Aorta (tissue), 5 donors: ENCODE measurements at places on chromosomes 1 and 21.
A peak's percentile ranks its signal among the peaks of the same experiment; 100 is the strongest.

DNA sequence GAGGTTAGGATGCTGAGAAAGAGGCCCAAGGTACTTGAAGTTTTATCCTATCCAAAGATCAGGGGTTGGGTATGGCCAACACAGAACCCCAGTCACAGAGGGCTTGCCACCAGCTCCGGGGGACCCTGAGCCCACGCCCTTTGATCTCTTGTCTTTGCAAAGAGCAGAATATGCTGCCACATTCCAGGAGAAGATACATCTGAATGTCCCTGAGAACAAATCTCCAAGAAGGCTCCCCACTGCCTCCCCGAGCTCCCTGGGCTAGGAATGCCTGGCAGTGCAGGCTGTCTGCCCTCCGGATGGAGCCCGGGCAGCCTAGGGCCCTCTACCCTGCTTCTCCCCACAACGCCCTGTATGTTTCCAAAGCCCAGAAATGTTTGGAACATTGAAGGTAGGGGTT lies 49.2 kb downstream of the AJAP1 start:
- DNase-seq, result no peak
- H3K4me1 ChIP-seq, result no peaks in the 10 kb centered on the region
- H3K27ac ChIP-seq, result no peak overlapping the region

DNA sequence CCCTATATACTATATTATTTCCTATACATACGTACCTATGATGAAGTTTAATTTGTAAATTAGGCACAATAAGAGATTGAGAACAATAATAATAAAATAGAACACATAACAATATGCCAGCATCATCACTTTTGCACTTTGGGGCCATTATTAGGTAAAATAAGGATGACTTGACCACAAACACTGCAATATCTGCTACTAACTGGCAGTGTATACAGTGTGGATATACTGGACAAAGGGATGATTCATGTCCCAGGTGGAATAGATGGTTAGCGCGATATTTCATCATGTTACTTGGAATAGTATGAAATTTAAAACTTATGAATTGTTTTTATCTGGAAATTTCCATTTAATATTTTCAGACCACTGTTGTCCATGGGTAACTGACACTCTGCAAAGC lies 35.4 kb upstream of the TXLNA start:
- H3K27me3 ChIP-seq, result no peaks in the 10 kb centered on the region
- no peak for DNase-seq
- no peak overlapping the region for H3K27ac ChIP-seq
- peaks cover 3% of the 10 kb centered on the region for H3K4me1 ChIP-seq
- no peaks in the 10 kb centered on the region for H3K36me3 ChIP-seq

GRCh38 chr1:100941580-100942216 lies 45.8 kb downstream of the SLC30A7 start:
- no peaks in the 10 kb centered on the region for H3K27me3 ChIP-seq
- H3K4me1 ChIP-seq, result no peaks in the 10 kb centered on the region
- no peak overlapping the region for H3K4me3 ChIP-seq
- DNase-seq, result no peak

DNA sequence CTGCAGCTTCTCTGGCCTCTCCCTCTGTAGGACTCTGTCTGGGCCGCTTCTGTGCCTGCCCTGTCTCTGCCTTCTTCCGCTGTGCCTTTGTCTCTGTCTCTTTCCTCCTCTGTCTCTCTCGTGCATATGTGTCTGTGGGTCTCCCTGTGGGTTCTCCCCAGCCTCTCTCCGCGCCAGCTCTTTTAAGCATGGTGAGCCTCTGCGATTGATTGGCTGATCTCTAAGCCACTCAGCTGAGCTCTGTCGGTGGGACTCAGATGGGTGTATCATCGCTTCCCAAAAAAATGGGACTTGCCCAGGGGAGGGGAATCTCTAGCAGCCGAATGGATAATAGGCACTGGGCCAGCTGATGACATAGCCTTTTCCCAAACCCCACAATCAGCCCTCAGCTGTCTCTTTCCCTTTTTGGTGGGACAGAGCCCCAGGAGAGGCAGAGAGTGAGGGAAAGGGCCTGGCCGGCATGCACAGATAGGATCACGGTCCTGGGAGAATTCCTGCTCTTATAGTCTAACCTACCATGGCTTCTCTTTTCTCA lies at the start of gene ADAMTS4:
TSS of gene ADAMTS4 (minus strand) at position 158 of the 535 bp plus-strand sequence. CDS start 427 bp downstream, outside the sequence.
- no peak within 1 kb of the TSS for H3K4me3 ChIP-seq
- no peak within 1 kb of the TSS for H3K27ac ChIP-seq
- H3K27me3 ChIP-seq, result no peaks in the 10 kb centered on the region

- peak overlapping the region; percentile 48 for H3K27ac ChIP-seq
- H3K36me3 ChIP-seq, result no peaks in the 10 kb centered on the region
- no peak overlapping the region for H3K4me3 ChIP-seq
- DNase-seq, result no peak
- H3K4me1 ChIP-seq, result peaks cover 6% of the 10 kb centered on the region
These were observed 29.3 kb downstream of the NIBAN1 start for GRCh38 chr1:184945029-184945428.

DNA sequence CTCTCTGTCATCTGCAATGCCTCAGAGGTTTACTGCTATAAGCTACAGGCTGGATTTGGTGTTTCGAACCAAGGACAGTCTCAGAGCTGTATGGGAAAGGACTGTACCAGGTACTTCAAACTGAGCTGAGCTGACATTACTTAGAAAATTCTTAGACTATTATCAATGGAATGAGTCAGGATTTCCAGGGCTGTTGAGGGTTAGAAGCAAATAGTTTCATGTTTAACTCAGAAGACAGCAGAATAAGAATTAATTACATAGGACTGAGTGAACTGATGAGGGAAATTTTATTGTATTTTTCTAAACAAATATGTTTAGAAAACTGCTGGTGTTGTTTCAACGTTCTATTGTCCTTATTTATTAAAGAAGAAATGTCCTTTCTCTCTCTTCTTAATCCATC lies 74.3 kb upstream of the CAPZB start:
- no peak overlapping the region for H3K27ac ChIP-seq
- no peaks in the 10 kb centered on the region for H3K36me3 ChIP-seq
- H3K4me3 ChIP-seq, result no peak overlapping the region
- no peaks in the 10 kb centered on the region for H3K4me1 ChIP-seq
- no peak for DNase-seq

- H3K36me3 ChIP-seq, result no peaks in the 10 kb centered on the region
- H3K27me3 ChIP-seq, result no peaks in the 10 kb centered on the region
These were observed 15.4 kb downstream of the DYNLT5 start for GRCh38 chr1:66767626-66768025.

GRCh38 chr1:191022856-191023255 lies 545.2 kb upstream of the BRINP3 start:
- H3K4me3 ChIP-seq, result no peak overlapping the region
- H3K36me3 ChIP-seq, result no peaks in the 10 kb centered on the region
- H3K4me1 ChIP-seq, result no peaks in the 10 kb centered on the region
- no peak for DNase-seq

GRCh38 chr21:14300074-14300473 lies 82.9 kb downstream of the HSPA13 start:
- H3K27me3 ChIP-seq, result no peaks in the 10 kb centered on the region
- no peak overlapping the region for H3K27ac ChIP-seq
- no peaks in the 10 kb centered on the region for H3K4me1 ChIP-seq
- H3K4me3 ChIP-seq, result no peak overlapping the region
- no peaks in the 10 kb centered on the region for H3K36me3 ChIP-seq

DNA sequence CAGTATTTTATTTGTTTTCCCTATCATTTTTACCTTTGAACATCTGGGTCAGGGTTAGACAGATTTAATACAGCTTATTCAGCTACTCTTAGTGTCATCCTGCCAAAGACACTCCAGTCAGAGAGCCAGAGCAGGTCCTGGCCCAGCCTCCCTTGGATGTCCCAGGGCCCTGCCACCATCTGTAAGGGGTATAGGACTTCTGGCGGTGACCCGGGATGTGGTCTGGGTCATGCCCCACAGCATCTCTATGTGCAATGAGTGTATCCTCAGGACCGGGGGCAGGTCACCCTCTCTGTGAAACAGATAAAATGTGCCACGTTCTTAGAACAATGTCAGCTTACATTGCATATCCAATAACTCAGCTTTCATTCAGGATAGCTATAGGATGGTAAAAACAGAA lies 37.8 kb upstream of the PRSS38 start:
- no peaks in the 10 kb centered on the region for H3K36me3 ChIP-seq
- no peaks in the 10 kb centered on the region for H3K27me3 ChIP-seq
- no peak overlapping the region for H3K4me3 ChIP-seq
- no peak for DNase-seq
- H3K4me1 ChIP-seq, result no peaks in the 10 kb centered on the region
- no peak overlapping the region for H3K27ac ChIP-seq

DNA sequence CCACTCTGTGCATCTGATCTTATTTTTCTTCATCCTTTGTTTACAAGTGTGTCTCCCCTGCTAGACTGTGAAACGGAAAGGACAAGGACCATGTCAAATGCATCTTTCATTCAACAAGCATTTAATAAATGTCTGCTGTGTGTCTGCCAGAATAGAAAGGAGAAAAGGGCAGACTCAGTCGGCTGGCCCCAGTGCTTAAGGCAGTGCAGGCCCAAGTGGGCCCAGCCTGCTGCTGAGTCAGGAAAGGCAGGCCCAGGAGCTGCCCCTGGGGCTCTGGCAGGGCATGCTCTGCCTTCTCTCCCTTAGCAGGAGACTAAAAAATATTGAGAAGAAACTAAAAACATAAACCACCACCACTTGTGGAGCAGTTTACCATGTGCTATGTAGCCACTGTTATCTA lies 38.1 kb downstream of the PLEKHA6 start:
- H3K27ac ChIP-seq, result no peak overlapping the region
- no peak for DNase-seq
- H3K27me3 ChIP-seq, result no peaks in the 10 kb centered on the region
- no peaks in the 10 kb centered on the region for H3K36me3 ChIP-seq

GRCh38 chr1:73662526-73662925 lies 535.5 kb downstream of the LRRIQ3 start:
- H3K36me3 ChIP-seq, result no peaks in the 10 kb centered on the region
- DNase-seq, result no peak
- no peaks in the 10 kb centered on the region for H3K27me3 ChIP-seq
- no peak overlapping the region for H3K4me3 ChIP-seq
- H3K4me1 ChIP-seq, result no peaks in the 10 kb centered on the region

GRCh38 chr21:38610623-38611251 lies 112.5 kb upstream of the ERG start:
- H3K36me3 ChIP-seq, result no peaks in the 10 kb centered on the region
- DNase-seq, result no peak
- no peak overlapping the region for H3K4me3 ChIP-seq

GRCh38 chr21:41967708-41968107 lies 13.9 kb upstream of the C2CD2 start:
- H3K36me3 ChIP-seq, result no peaks in the 10 kb centered on the region
- no peaks in the 10 kb centered on the region for H3K4me1 ChIP-seq
- no peak for DNase-seq
- H3K4me3 ChIP-seq, result no peak overlapping the region

- no peak overlapping the region for H3K4me3 ChIP-seq
- H3K36me3 ChIP-seq, result no peaks in the 10 kb centered on the region
- no peaks in the 10 kb centered on the region for H3K4me1 ChIP-seq
- no peaks in the 10 kb centered on the region for H3K27me3 ChIP-seq
- no peak for DNase-seq
These were observed 874.8 kb downstream of the KCNT2 start for GRCh38 chr1:195733408-195733807.

- no peaks in the 10 kb centered on the region for H3K36me3 ChIP-seq
- no peak overlapping the region for H3K4me3 ChIP-seq
- no peak overlapping the region for H3K27ac ChIP-seq
- no peak for DNase-seq
- H3K27me3 ChIP-seq, result no peaks in the 10 kb centered on the region
- peaks cover 2% of the 10 kb centered on the region for H3K4me1 ChIP-seq
These were observed 17.2 kb downstream of the RBM15 start for GRCh38 chr1:110356379-110356778.

GRCh38 chr1:23100074-23100748 lies 68.4 kb downstream of the LUZP1 start:
- no peaks in the 10 kb centered on the region for H3K36me3 ChIP-seq
- no peaks in the 10 kb centered on the region for H3K27me3 ChIP-seq
- no peak overlapping the region for H3K4me3 ChIP-seq

- H3K36me3 ChIP-seq, result no peaks in the 10 kb centered on the region
- no peaks in the 10 kb centered on the region for H3K4me1 ChIP-seq
- no peak overlapping the region for H3K27ac ChIP-seq
- H3K4me3 ChIP-seq, result no peak overlapping the region
These were observed 37.5 kb upstream of the ARF1 start for GRCh38 chr1:228044961-228045360.

GRCh38 chr1:13451399-13451965 lies 41.2 kb downstream of the PRAMEF20 start:
- no peak overlapping the region for H3K4me3 ChIP-seq
- no peaks in the 10 kb centered on the region for H3K27me3 ChIP-seq
- no peaks in the 10 kb centered on the region for H3K4me1 ChIP-seq

GRCh38 chr1:113905435-113905861 lies 322 bp downstream of the DCLRE1B start:
- peak overlapping the region; percentile 38 for H3K4me3 ChIP-seq
- peak overlapping the region; percentile 73 for H3K27ac ChIP-seq
- H3K36me3 ChIP-seq, result no peaks in the 10 kb centered on the region
- H3K27me3 ChIP-seq, result no peaks in the 10 kb centered on the region
- H3K4me1 ChIP-seq, result no peaks in the 10 kb centered on the region
